ENCODE measurements at places on chromosomes 4 and X. TPM values are rescaled to one million over a fixed set of nuclear protein-coding genes. Genes with fewer than 3 reads are reported as not detected.

Gene C4orf36
- 5.3 TPM for total RNA-seq

DNA sequence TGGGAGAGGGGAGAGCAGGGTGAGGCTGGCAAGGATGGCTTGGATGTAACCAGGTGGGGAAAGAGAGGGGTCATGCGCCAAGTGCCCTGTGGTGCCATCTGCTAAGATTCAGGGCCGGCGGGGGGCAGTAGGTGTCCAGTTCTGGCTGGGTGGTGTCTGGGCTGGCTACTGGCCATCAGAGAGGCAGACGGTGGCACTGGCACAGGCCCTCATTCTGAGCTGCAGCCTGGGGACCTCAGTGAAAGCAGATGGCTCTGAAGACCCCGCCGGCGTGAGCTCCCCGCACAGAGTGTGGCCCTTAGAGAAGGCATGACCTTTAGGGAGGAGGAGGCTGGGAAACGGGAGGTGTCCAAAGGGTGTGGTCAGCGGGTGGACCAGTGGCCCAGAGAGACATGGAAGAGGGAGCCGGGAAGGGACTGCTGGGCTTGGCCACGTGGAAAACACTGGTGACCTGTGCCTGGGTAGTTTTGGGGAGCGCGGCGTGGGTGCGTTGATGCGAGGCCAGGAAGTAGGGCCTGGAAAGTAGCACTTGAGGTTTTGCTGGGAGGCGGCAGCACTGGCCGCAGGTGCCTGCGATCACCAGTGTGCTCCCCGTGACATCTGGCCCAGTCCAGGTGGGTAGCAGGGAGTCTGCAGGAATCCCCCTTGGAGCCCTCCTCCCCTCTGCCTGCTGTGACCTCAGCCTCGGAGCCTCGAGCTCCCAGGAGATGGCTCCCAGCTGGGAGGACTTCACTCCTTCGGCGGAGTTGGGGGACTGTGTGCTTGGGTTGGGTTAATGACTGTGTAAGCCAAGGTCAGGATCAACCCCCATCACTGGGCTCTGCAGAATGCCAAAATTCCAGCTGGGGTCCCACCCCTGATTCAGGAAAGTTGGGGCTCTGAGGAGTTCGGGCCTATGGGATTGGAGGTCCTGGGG, 9.3 kb upstream of the SH3TC1 start:
- no peak for DNase-seq

Gene ART3
- total RNA-seq, result 2.9 TPM

Gene ADH1A
- total RNA-seq, result not detected

All from tibial nerve (tissue), 4 donors.